ENCODE measurements at places on chromosomes 12 and 14. TPM values are rescaled to one million over a fixed set of nuclear protein-coding genes. Genes with fewer than 3 reads are reported as not detected.
A peak's percentile ranks its signal among the peaks of the same experiment; 100 is the strongest.

- no peak for DNase-seq
Observed at GRCh38 chr12:14214495-14214894, 151.0 kb upstream of the ATF7IP start.

DNA sequence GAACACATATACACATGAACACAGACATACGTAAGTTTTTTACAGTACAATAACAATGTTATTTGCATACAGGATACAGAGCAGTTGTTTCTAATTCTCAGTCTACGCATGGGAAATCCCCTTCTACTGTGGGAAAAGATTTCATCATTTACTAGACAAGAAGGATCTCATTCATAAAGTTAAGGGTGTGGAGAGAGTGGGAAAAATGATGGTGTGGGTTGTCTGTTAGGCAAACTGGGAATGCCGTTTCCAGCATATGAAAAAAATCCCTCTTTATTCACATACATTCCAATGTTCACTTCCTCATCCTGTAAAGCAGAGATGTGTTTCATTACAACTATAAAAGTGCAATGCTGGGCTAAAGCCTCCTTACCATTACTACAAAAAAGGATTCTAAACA lies 120.9 kb downstream of the SINHCAF start:
- no peak for DNase-seq

DNA sequence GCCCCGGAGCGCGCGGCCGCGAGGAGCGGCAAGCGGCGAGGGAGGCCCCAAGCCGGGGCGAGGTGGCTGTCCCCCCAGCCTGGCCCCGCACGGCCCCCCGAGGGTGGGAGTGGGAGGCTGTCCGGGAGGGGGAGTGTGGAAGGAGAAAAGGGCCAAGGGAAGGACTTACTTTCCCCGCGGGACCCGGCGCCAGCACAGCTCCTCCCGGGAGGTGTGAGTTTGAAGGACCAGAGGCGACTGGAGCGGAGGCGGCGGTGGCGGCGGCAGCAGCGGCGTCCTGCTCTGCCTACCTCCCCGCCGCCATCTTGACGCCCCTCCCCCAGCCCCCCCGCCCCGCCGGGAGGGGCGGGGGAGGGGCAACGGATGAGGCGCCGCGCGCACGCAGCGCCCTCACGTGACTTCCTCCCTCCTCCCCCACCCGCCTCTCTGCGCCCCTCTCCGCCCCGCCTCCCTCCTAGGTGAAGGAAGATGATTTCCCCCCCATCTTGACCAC lies at the start of gene SBNO1:
Gene SBNO1 (minus strand): TSS at position 316 of the 493 bp plus-strand sequence. CDS start 14,406 bp downstream, outside the sequence.
- DNase-seq = peak; percentile 85

DNA sequence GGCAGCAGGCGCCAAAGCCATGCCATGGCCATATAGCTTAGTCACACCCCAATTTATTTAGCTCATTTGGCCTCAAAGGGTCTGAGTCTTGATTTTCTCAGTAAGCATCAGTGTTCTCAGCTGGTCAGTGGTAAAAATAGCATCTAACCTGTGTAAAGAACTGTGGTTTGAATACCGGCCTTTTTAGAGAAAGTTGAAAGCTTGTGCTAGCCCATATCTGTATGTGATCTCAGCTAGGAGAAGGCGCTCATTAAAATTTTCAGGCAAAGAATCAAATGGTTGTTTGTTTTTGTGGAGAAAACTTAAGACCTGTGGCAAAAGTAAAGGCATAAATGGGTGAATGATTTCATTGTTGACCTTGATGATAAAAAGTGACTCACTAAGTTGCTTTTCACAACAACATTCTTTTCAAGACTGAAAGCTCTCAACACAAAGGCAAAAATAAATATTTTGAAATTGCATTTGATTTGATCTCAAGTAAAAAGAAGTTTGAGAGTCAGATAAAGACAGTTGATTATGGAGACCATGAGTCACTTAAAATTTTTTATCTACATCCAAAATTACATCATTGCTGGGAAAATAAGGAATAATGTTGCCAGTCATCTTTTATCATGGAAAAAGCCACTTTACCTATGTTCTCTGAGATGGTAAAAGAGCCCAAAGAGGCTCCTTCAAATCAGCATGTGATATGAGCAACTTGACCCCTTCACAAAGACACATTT lies 128.5 kb upstream of the RGS6 start:
- no peak for DNase-seq

DNA sequence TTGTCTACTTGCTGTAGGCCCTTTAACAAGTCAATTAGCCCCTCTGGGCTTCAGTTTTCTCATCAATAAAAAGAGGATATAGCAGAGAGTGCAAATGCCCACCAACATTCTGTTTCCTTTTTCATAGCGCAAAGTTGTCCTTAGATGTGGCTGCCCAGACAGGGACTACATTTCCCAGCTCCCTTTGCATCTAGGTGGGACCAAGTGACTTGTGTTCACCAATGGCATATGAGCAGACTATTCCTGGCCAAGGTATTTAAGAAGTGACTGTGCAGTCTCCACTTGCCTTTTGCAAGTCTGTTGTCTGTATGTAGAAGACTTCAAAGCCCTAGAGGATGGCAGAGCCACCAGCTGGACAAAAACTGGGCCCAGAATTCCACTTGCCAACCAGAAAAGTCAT lies 59.7 kb downstream of the DAO start:
- no peak for DNase-seq

LALBA gene
- total RNA-seq = not detected

All from activated T-helper 2 cell treated with anti-CD3 and anti-CD28 coated beads, Interferon-gamma antibody, Interleukin-2, Interleukin-4, amounts not matched to agents 10 μg/mL and 5 μg/mL and 100 μg/mL, durations not matched to agents 14 hours and 24 hours and 36 hours (primary cell).